Amniotic stem cell (primary cell): ENCODE measurements at places on chromosomes 2 and 18.

DNA sequence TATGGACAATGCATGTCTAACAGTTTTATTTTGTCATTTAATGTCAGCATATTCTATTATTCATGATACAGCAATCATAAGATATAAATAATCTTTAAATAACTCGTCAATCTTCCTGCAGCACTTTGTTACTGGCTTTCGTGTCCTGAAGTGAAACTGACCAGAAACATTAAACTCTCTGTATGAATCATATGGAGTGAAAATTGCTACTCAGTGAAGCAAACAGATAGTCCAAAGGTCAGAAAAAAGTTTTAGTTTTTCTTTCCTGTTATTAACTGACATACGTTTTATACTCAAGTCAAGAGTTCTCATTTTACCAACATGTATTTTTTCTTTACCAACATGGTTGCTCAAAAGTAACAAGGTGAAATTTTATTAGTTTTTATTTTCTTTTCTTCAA lies 106.8 kb upstream of the GALNT5 start:
- DNase-seq, result no peak

- DNase-seq, result no peak
Measured at GRCh38 chr2:65165558-65165957, 35.7 kb upstream of the RAB1A start.

GRCh38 chr2:42296226-42296625 lies 64.8 kb downstream of the COX7A2L start:
- no peak for DNase-seq

- DNase-seq, result no peak
Measured at GRCh38 chr2:46025081-46025480, 272.1 kb upstream of the EPAS1 start.

- DNase-seq, result no peak
Measured at GRCh38 chr2:101521487-101521886, 46.6 kb upstream of the RFX8 start.

GRCh38 chr2:172974762-172975161 lies 100.9 kb upstream of the MAP3K20 start:
- DNase-seq, result no peak

GRCh38 chr18:39620551-39621168 lies 2055.1 kb upstream of the CELF4 start:
- no peak for DNase-seq

GRCh38 chr2:152890736-152891135 lies 172.3 kb downstream of the ARL6IP6 start:
- DNase-seq, result no peak

DNA sequence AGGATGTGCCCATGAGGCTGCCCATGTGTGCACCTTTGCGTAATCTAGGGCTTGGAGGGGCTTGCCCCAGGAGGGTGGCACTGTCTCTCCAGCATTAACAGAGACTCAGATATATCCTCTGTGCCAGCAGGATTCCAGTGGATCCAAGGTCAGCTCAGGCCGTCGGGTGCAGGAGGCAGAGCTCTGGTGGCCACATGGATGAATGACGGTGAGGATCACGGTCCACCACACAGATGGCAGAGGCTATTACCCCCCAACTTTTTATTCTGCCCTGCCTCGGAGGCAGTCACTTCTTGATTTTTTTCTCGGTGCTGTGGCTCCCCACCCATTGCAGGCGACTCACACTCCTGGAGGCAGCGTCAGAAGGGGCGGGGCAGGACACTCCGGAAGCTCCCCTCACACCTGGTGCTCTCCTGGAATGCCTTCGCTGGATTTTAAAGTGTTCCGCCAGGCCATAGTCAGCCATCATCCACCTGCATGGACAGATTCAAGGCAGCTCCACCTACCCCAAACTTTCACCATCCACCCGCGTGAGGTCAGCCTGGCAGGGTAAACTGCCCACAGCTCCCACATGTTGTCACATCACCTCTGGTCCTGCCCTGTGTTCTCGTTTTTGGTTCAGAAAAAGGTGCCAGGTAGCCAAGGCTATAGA lies 602.9 kb upstream of the RAB6C start:
- no peak for DNase-seq
